ENCODE measurements at places on chromosomes 2 and 18. TPM values are rescaled to one million over a fixed set of nuclear protein-coding genes. Genes with fewer than 3 reads are reported as not detected.

The GCG gene
- not detected for total RNA-seq

The RALBP1 gene
- 45.2 TPM for total RNA-seq

The NUP35 gene
- 9.6 TPM for total RNA-seq

The GALNT3 gene
- total RNA-seq = 0.19 TPM

The DPP10 gene
- 0.32 TPM for total RNA-seq

All from Right ventricle myocardium superior (tissue), 1 donor.